Stimulated activated CD8-positive, alpha-beta memory T cell treated with anti-CD3 and anti-CD28 coated beads, Interleukin-4, amount 100 ng/mL, for 48 hours (primary cell): ENCODE measurements at places on chromosomes 5 and 9.

DNA sequence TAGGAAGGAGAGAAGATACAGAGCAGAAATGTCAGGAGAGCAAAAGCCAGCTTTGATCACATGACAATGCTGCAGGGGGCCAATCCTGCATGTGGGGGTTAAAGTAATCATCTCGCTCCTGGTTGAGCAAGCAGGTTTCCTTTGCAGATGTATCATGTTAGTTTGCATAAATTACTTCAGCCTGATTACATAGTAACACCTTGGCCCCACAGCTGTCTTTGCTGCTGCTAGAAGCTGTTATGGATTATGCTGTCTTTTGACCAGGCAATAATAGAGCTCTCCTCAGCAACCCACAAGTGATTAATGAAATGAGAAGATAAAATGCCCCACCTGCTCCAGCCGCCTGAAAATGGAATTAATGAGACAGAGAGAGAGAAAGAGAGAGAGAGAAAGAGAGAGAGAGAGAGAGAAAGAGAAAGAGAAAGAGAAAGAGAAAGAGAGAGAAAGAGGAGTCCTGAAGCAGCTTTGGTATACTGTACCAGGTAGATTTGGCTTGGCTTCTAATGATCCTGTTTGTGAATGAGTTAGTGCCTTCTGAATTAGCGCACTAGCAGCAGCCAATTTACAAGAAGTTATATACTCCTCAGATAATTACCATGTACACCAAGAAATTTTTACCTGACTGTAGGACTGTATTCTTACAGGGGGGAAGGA, 174.3 kb upstream of the RORB start:
- DNase-seq = no peak

DNA sequence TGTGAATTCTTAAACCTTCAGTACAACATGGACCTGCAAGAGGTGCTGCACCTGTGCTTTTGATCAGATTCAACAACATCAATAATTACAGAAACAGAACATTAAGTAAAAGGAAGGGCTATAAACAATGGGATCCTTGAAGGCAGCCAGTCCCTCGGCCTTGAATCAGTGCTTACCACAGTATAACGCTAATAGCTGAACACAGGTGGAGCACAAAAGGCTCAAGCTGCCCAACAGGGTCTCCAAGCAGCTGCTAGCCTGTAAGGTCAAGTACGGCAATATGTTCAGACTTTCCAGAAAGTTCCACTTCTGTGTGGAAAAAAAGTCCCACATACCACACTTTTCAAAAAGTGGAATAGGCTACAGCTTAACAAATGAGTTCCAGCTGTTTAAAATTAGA, 61.9 kb upstream of the ITGA1 start:
- no peak for DNase-seq

DNA sequence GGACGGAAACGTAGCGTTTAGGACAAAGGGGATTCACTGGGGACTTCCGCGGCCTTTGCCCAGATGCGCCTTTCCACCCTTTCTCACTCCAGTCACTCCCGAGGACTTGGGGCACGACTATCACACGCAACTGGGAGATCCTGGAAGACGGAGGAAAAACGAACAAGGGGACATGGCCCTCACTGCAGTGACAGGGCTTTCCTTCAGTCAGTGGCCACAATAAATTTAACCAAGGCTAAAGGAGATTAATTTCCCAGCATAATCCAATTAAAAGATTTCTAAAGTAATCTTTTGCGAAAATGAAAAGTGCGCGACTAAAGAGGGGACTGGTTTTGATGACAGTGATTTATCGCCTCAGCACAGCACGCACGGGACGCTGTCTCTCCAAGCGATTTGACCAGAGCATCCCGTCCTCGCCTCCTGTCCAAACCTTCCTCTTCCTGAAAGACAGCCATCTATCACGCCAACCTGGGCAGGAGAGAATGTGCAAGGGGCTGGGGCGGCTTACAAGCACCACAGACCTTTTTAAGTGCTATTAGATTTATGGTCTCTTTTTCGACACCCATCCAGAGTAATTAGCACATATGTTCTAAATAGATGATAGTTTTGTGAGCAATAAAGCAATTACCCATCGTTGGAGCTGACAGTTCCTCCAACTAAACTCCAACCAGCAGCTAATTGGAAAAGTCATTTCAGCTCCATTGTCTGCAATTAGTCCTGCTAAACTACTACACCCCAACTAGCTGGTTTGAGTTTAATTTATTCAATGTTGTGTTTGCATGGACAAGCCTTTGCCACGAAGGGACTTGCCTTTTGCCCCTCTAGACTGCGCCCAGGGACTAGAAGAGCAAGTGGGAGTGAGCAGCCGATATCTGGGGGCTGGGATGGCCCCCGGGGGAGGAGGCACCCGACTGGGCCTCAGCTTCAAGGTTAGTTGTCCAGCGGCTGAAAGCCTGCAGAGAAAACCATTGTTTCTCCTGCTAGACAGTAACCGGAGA, 7.4 kb downstream of the NR2F1-AS1 start:
- DNase-seq = no peak

GRCh38 chr5:63686938-63687337, 275.3 kb downstream of the HTR1A start:
- DNase-seq = no peak
